ENCODE measurements at places on chromosomes 6 and 20.
A peak's percentile ranks its signal among the peaks of the same experiment; 100 is the strongest.

DNA sequence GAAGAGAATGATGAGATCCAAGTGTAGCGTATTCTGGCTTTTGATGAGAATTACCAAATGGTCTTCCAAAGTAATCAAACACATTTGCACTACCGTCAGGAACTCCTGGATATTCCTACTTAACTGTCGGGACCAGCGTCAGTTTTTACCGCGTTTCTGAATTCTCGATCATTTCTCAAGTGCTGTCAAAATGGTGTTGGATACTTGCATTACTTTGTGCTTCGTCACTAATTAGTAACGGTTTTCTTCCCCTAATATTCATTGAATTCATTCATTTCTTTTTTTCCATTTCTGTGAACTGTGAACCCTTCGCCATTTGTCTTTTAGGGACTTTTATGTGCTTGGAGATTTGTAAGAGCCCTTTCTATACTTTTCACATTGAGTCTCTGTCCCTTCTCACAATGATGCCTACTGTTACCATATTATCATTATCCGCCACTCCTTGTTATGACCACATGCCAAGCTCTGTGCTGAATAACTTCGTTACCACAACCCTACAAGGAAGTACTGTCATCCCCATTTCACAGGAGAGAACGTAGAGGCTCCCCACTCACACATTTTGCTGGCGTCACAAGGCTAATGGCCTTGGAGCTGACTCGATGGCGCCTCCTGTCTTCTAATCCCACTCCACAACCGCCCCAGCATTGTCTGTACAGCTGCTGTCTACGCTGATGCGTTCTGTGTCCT lies 74.2 kb upstream of the QKI start:
- DNase-seq, result no peak

DNA sequence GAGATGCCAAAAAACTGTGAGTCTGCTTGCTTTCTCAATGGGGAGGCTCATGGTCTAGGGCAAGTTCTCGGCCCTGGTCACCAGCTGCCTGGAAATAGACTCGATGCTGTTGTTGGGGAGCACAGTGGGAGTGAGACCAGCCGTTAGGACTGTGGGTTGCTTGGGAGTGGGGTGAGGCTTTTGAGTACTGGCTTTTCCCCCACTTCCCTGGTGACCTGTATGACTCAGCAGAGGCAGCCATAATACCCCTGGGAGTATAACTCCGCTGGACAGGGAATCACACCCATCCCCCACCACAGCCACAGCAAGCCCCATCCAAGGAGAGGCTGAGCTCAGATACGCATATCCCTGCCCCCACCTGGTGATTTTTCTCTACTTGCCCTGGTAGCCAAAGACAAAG lies 48.9 kb upstream of the OGFRL1 start:
- no peak for DNase-seq

DNA sequence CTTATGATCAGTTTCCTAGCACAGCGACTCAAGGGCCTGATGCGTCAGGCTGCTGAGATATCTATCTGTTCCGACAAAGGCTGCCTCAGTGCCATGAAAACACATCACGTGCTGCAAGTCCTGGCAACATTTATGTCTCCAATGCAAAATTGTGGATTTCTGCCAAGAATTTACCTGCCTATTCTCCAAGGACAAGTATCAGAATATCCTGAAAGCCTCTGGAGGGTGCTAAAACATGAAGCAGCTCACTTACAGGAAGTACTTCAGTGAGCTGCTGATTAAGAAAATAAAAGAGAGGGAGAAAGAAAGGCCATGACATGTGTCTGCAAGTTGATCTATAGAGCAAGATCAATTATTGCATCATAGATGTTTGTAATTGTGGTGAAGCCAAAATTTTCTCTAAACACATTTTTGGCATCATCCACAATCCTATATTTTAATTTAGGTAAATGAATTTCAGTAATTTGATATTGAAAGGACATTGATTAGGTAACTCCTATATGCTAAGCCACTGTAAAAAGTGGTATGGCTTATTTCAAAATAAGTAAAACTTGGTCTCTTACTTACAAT lies 25.8 kb upstream of the TPBG start:
- DNase-seq, result no peak

DNA sequence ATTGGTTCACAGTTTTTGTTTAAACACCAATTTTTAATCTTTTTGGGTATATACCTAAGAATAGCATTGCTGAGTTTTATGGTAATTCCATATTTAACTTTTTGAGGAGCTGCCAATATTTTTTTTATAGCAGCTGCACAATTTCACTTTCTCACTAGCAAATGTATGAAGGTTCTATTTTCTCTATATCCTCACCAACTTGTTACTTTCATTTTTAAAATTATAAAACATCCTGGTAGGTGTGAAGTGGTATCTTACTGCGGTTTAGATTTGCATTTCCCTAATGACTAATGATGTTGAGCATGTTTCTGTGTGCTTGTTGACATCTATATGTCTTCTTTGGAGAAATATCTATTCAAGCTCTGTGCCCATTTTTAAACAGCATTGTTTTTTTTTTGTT lies 452.1 kb downstream of the GRIK2 start:
- DNase-seq, result no peak

DNA sequence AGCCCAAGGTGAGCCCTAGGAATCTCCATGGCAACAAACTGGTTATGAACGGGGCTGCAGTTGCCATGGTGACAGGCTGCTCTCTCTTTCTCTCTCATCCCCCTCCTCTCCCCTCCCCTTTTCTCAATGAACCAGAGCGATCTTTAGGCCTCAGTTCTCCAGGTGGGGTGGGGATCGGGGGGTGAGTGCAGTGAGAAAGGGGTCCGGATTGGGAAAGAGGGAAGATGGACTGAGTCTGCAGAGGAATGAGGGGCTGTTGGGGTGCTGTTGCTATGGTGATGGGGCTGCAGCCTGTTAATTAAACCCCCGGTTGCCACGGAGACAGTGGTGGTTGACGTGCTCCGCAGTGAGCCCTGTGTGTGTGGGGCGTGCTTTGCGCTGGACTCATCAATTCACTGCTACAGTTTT lies 3.6 kb upstream of the SLC12A5 start:
- no peak for DNase-seq

- DNase-seq, result no peak
Measured at GRCh38 chr6:160248538-160248937, 10.1 kb downstream of the SLC22A2 start.

DNA sequence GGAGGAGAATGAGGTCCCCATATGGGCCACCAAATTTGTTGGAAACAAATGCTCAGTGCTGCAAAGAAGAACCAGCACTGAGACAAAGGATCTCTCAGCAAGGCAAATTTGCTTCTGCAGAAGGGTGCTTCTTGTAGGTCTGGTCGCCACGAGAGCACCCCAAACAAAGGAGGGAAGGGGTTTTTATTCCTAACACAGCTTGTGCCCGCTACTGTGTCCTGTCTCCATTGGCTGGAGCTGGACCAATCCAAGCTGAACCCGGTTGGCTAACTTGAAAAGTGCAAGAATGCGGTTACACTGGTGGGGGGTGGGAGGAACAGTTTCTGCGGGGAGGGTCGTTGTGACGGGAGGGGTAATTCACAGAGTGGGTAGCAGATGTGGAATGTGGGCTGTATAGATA lies 54.1 kb upstream of the TULP1 start:
- no peak for DNase-seq

GRCh38 chr6:150684161-150684560 lies 84.5 kb downstream of the PLEKHG1 start:
- no peak for DNase-seq

GRCh38 chr20:17673084-17673483 lies 9.0 kb downstream of the RRBP1 start:
- DNase-seq, result peak; percentile 51

- peak; percentile 3 for DNase-seq
Measured at GRCh38 chr6:73803562-73804241, 107.7 kb downstream of the CD109 start.

- no peak for DNase-seq
Measured at GRCh38 chr20:61895016-61895415, 170.7 kb downstream of the TAF4 start.

DNA sequence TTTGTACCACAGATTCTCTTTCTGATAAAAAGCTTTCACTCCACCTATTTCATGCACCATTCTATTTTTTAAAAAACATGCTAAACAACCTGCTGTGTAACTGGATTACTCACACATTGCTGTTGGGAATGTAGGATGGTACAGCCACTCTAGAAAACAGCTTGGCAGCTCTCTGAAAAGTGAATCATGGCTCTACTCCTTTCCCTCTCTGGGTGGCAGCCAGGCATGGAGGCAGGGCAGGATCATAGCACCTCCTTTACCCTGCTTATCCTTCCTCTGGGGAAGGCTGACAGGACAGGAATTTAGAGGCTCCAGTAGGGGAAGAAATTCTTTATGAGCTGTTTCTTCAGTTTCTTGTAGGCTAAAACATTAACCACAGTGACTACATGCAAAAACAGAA lies 6.7 kb upstream of the VNN2 start:
- no peak for DNase-seq

DNA sequence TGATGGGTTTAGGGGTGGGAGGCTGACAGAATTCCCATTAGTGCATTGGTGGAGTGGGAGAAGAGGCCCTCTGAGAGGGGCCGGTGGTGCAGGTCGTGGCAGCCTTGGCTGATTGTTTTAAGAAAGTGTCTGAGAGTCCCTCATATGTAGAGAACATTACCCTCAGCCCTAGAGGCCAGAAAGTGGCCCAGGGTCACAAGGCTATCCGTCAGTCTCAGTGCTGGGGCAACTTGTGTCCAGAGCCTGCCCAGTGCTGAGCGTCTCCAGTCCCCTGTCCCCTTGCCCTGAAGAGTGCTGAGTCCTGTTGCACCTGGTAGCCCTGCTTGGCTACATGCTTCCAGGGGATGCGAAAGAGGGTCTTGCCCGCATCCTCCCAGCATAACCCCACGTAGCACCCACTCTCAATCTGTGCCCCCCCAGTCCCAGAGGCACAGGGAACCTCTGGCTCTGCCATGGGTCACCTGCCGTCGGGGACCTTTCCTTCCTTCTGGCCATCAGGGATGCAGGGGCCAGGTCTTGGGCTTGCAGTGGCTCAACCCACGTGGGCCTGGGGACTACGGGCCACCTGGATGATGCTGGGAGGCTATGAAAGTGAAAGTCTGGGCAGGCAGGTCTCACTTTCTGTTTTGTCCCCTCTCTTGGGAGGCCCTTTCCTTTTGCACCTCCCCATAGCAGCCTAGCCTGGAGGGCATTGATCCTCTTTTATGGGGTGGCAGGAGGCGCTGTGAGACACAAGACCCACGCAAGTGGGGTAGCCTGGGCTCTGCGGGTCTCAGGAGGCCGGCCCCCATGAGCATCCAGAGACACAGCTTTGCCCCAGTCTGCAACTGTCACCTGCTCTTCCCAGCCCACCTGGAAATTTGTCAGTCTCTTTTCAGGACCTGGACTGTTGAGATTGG lies 12.2 kb downstream of the DUSP15 start:
- no peak for DNase-seq

- peak; percentile 18 for DNase-seq
Measured at GRCh38 chr20:47677635-47678453, 107.4 kb downstream of the SULF2 start.

- no peak for DNase-seq
Measured at GRCh38 chr6:72283571-72283970, 338.3 kb upstream of the KCNQ5 start.

- DNase-seq, result no peak
Measured at GRCh38 chr6:44298055-44298803, 14.9 kb downstream of the AARS2 start.

GRCh38 chr20:62576815-62577489 lies 65.4 kb upstream of the SLCO4A1 start:
- DNase-seq, result no peak
